Inflammatory macrophage (primary cell): ENCODE measurements at places on chromosomes 7 and 10.

GRCh38 chr7:135510592-135511183, 786 bp upstream of the CNOT4 start:
- peak; percentile 43 for DNase-seq

DNA sequence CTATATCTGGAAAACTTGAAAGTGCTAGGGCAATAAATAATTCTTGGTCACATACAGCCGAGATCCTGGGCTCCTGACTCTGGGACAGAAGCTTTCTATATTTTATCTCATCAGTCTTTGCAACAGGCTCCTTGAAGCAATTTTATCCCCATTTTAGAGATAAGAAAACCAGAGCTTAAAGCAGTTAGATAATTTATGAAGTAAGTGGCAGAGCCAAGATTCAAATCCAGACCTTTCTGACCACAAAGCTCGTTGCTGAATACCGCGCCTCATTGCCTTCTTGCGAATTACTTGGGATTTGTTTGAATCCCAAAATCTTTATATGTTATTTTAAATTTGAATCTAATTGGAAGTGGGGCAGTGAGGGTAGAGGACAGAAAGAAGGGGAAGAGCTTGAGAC, 106.0 kb downstream of the TCF7L2 start:
- DNase-seq = no peak

GRCh38 chr10:14254368-14254767, 76.4 kb downstream of the FRMD4A start:
- DNase-seq = no peak

DNA sequence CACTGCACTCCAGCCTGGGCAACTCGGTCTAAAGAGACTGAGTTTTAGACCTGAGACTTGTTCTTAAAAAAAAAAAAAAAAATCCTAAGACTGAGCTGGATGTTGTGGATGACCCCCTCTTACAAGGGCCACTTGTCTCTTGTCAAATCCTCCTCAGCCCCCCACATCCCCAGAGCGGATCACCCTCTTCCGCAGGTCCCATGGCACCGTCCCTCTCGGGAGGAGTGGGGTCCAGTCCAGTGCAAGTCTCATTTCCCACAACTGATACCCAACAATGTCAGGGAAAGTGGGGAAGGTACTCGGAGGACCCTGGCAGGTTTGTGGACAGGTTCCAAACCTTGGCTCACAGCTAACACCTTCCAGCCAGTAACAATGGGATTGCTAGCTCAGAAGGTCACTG, 100.3 kb downstream of the ELFN1 start:
- DNase-seq = no peak

GRCh38 chr10:14116021-14116420, 214.7 kb downstream of the FRMD4A start:
- no peak for DNase-seq

- DNase-seq = no peak
These were observed 30.7 kb upstream of the TRIL start for GRCh38 chr7:28988810-28989209.

- DNase-seq = no peak
These were observed 144.8 kb downstream of the LRRN3 start for GRCh38 chr7:111235709-111236108.

DNA sequence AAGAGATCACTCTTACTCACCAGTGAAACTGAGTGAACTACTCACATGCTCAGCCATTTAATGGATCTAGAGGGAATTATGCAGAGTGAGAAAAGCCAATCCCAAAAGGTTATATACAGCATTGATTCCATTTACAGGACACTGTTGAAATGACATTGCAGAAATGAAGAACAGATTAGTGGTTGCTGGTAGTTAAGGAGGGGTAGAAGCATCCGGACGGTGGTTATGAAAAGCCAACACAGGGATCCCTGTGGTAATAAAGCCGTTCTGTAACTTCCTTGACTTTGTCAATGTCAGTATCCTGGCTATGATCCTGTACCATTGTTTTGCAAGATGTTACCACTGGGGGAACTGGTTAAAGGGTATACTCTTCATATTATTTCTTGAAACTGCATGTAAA, 253.4 kb downstream of the USP6NL start:
- DNase-seq = no peak

DNA sequence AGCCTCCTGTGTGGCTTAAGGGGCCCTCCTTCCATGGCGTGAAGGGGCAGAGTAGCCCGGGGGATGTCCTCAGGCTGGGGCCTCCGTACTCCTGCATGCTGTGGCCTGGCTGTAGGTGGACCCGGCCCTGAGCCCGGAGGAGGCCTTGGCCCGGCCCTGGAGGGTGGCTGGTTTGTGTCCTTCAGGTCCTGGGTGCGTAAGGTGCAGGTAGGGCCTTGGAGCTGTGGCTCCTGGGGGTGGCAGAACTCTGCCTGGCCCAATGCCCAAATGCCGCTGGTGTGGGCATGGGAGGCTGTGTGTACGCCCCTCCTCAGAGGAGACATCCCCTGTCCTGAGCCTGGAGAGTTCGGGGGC, 26.9 kb upstream of the AMZ1 start:
- no peak for DNase-seq

DNA sequence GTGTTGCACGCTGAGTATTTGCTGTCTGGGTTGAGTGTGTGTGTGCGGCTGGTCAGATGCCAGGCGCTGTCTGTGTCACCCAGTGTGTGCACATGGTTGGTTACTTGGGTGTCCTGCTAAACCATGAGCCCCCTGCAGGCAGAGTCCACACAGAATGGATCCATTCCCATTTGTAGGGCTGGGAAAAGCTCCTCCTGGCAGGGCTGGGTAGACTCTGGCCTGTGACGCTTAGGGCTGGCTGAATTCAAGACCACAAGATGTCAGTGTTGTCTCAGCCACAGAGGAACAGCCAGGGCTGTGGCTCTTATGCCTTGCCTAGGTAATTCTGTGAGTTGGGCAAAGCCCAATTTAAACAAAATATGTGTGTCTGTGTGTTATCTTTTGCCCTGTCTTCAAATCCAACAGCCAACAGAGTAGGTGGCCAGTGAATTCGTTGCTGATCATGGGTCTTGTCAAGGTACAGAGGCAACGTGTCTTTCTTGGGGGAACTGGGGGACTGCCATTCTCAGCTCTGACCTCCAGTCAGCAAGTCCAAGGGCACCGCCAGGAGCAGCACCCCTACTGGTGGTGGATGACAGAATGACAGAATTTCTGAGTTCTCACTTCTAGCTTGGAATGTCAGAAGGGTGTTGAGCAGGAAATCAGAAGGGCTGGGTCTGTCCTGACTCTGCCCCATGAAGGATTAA, 285.1 kb downstream of the CCSER2 start:
- DNase-seq = no peak

DNA sequence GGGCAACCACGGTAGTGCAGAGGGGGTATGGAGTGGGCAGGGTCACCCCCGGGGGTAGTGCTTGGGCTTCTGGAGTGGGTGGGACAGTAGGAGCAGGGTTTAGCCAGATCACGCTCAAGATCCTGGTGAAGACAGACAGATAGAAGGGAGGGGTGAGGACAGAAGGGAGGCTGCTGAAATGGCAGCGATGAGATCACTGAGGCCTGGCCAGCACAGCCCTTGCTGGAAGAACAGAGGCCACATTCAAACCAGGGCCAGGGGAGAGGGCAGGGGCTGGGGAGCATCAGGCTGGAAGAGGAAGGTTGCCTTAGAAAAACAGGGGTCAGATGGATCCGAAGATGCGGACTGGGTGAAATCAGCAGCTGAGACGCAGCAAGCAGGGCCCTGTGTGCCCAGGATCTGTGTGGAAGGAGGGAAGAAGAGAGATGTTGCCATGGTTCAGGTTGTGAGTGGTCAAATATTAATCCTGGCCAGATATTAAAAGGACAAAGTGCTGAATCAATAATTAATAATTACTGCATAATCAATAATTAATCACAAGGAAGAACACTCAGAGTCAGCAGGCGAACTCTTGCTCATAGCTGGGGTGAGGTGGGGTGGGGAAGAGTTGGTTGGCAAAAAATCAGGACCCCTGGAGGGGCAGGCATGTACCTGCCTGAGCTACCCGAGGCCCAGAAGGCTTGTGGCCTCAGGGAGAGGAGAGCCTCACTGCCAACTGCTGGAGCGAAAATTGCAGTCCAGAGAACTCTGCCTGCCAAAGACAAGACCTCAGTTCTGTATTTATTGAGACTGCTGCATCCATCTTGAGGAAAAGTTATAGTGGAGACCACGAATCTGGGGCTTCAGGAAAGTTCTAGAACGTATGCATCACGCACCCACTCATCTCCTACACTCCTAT, 105.7 kb downstream of the GRB10 start:
- no peak for DNase-seq

DNA sequence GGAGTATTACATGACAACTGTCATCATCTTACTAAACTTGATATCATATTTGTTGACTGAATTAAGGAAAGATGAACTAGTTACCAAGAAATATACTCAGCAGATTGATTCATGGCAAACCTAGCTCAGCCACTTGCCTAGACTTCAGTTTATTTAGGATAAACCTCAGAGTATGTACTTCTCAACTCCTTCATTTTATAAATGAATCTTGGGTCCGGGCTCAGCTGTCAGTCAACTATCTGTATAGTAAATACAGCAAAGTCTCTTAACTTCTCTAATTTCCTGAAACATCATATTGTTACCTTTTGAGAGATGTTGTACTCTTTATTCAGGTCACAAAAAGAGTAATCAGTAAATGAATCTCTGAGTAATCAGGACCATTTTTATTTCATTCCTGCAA, 211.0 kb upstream of the KLF14 start:
- no peak for DNase-seq

DNA sequence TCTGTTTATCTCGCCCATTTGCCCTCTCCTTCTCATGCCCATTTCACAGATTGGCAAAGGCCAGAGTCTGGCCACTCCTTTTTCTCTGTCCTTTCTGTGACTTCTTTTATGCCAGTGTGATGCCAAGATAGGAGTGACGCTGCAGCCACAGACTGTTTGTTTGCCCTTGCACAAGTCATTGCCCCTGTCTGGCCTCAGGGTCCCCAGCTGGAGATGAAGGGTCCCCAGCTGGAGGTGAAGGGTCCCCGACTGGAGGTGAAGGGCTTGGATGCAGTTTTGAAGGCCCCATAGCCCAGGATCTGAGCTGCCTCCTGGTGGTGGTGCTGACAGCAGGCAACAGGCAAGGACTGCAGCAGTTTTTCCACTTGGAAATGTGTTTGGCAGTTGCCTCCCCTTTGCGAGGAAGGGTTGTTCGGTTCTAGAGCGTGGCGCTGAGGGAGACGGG, 50.8 kb upstream of the SLC29A3 start:
- DNase-seq = no peak

DNA sequence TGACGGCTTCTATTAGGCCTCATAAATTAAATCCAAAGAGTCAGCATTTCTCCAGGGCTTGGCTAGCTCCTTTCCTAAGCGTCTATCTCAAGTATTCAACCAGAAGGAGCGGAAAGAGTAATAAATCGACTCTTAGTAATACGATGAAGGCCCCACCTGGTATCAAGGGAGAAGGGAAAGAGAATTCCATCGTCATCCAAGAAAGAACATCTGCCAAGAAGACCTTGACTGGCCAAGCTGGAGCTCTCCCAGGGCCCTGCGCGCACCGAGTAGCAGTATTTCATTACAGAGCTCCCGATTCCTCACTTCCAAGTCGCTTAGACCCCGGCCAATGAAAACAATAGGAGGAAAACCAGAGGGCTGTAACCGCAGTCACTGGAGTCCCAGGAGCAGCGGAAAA, 178.0 kb upstream of the FRMD4A start:
- no peak for DNase-seq

DNA sequence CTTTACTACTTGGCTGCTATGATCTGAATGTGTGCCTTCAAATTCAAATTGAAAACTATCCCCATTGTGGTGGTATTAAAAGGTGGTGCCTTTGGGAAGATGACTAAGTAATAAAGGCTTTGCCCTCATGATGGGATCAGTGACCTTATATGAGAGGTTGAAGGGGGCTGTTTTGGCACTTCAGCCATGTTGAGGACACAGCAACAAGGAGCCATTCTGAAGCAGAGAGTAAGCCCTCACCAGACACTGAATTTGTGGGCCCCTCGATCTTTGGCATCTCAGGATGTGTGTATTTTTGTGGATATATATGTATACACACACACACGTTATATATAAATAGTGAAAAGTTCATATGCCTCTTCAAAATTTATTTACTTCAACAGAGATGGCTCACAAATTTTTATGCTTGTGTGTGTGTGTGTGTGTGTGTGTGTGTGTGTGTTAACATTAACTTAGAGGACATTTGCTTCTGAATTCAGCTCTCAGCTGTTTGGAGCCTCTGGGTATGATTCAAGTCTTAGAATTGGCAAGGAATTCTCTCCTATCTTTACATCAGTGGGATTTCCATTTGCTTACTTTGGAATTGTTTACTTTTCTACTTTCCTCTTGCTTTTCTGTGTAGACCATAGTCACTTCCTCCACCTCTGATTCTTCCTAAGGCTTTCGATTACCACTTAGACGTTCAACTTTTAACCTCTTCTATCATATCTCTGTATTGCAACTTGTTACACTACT, 66.6 kb downstream of the MAGI2 start:
- DNase-seq = no peak

- no peak for DNase-seq
These were observed 15.6 kb downstream of the SEC23IP start for GRCh38 chr10:119908166-119908565.
